ENCODE measurements at places on chromosomes 3 and 15.

DNA sequence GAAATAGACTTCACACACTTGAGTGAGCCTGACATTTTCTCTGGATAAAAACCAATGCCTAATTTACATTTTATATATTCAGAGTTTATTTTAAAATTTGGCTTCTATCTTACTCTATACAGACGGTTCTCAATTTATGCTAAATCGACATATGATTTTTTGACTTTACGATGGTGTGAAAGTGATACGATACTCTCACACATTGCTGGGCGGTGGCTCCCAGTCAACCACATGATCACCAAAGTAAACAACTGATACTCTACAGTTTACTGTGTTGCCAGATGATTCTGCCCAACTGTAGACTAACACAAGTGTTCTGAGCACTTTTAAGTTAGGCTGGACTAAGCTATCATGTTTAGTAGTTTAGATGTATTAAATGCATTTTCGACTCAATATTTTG is 25.1 kb upstream of the GADL1 start:
- no peak for DNase-seq

DNA sequence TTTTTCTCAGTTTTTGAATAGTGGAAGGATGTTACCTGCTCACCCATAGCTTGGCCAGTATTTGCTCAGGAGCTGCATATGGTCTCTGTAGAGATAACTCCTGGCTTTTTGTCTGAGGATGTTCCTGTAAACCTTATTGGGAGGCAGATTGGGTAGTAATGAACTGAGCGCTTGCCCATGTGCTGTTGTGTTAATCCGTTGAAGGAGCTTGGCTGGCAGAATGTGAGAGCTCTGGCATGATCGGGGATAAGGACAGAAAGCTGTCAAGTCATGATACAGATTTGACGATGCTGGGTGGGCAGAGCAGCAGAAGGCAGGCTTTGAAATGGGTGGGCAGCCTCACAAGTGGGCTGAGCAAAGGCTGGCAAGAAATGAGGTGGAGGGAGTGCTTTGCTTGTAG is 27.4 kb downstream of the SH3GL3 start:
- DNase-seq, result no peak

DNA sequence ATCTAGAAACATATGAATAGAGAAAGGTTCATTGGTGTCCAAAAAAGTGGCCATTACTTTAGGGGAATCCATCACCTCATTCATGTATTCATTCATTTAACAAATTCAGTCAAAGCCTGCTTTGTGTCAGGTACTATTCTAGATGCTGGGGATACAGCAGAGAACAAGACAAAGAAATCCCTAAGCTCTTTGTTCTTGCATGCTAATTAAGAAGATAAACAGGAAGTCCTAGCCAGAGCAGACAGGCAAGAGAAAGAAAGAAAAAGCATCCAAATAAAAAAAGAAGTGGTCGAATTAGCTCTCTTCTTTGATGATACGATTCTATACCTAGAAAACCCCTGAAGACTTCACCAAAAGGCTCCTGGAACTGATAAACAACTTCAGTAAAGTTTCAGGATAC is 12.4 kb upstream of the ZMAT3 start:
- DNase-seq, result no peak

GRCh38 chr3:39141171-39141995 is 12.0 kb downstream of the CSRNP1 start:
- DNase-seq, result no peak

DNA sequence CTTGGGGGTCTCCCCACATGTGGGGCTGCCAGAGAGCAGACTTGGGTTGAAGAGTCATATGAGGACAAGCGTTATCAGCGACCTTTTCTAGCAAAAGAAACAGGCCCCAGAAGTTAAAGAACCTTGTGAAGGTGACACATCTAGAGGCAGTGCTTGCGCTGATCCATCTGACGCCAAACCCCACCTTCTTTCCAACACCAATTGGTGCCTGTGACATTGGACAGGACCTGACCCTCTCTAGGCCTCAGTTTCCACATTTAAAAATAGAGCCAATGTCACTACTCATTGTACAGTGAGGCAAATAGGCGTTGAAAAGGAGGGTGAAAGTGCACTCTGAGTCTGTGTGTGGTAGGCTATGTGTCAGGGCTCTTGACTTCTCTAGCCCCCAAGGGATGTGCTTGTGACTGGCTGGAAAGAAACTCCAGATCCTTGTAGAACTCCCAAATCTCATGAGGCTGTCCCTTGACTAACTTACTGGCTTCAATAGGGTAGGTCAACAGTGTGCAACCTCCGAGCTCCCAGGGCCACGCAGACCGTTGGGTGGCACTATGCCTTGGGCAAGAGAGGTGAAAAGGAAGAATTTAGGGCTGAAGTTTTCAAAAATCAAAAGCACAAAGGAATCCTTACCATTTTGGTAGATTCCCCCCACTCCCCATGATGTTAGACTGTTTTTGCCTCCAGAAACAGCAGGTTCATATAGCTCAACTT is 666 bp upstream of the FAM219B start:
- DNase-seq, result no peak

DNA sequence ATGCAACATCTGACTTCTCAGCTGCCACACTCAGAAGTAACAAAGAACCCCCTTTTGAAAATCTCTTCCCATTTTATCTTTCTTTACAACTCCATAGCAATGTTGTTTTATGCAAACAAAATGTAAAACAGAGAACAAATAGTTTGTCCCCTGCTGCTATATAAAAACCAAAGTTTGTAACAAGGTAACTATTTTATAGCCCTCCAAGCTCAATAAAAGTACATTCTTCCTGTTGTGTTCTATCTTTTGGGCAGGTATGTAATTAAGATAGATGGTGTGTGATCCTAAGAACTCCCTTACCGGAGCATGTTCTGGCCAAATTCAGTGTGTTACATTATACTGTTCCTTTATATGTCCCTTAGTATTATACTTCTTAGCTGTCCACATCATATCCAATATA is 12.6 kb upstream of the CGNL1 start:
- no peak for DNase-seq

DNA sequence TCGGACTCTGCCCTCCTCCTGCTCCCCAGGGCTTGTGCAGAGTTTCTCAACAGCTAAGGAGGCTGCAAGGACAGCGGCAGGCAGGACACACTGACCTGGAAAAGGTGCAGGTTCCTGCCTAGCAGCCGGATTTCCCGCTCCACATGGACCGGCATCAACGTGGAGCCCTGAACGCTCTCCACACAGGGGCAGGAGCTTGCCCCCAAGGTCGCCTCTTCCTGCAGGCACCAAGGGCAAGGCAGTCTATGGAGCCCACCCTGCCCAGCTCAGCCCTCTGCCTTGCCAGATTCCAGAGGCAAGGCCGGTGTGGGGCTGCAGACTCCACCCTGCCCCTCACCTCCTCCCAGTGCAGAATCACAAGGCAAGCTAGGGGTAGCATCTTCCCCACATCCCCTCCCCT is 10.7 kb downstream of the PLXNB1 start:
- no peak for DNase-seq

DNA sequence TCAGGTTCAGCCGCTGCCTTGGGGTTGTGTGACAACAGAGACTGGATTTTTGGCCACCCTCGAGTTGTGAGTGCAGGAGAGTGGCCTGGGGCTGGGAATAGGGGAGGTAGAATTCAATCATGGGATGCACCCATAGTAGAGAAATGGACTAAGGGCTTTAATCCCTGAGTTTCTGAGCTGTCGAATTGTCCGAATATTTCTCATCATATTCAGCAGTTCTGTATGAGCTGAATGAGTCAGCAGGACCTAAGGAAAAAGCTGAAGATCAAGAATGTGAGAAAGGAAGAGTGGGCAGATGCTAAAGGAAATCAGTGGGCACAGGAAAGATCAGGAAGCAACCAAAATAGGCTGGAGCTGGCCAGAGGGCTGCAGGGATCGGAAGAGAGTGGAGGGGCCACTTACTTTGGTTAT is 44.4 kb upstream of the SACM1L start:
- DNase-seq, result no peak

DNA sequence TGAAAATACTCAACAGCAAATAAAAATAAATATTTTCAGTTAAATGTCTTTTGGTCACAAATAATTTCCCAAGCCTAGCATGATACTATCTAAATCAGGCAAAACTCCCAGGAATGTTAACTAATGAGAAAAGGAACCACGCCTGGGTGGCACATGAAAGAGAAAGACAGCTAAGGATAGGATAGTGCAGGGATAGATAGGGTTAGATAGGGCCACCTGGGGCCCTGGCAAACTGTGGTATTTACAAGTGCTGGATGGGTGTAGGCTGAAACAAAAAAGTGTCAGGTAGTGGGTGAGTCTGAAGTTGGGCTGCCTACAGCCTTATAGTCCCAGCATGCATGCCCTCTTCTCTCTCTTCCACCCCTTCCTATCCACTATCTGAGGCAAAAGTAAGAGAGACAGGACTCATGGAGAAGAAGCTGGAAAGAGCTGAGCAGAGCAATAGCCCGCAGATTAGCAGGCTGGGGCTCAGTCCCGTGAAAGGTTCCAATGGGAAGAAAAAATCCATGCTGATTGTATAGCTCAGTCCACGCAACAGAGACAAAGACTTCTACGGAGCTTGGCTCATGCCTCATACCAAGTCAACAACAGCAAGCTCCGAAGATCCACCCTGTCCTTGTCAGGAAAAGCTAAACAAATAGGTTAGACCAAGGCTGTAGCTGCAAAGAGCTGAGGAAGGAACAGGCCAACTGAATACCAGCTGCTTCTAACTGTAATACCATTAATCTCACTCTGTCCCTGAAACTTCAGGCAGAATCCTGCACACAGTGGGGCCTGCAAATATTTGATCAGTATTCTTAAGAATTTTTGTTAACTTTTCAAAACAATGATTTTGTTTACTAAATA is 342.1 kb upstream of the ATP11B start:
- DNase-seq, result no peak

DNA sequence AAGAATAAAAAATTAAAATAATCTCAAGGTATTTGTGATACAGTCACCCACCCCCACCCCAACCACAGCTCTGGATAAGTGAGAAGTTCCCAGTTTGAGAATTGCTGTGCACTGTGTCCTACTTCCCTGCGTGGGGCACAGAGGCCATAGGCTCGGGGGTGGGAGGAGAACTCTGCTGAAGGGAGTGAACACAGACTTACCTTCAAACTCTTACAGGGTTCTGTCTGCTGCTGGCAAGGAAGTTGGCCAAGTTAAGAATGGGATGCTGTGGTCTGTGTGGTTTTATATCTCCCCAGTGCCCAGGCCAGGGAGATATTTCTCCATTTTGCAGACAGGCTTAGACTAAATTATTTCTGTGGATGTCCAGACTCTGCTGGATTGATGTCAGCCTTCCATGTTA is 37.6 kb downstream of the SPTSSB start:
- DNase-seq, result no peak

GRCh38 chr3:67564008-67564407 is 90.4 kb downstream of the SUCLG2 start:
- DNase-seq, result no peak

GRCh38 chr3:46369675-46370132 is 1.0 kb upstream of the CCR5 start:
- DNase-seq, result no peak

GRCh38 chr15:33234020-33234461 is 39.5 kb upstream of the FMN1 start:
- DNase-seq, result no peak

- DNase-seq, result peak; percentile 50
Measured at GRCh38 chr3:155554777-155555451, 190.0 kb downstream of the PLCH1 start.

DNA sequence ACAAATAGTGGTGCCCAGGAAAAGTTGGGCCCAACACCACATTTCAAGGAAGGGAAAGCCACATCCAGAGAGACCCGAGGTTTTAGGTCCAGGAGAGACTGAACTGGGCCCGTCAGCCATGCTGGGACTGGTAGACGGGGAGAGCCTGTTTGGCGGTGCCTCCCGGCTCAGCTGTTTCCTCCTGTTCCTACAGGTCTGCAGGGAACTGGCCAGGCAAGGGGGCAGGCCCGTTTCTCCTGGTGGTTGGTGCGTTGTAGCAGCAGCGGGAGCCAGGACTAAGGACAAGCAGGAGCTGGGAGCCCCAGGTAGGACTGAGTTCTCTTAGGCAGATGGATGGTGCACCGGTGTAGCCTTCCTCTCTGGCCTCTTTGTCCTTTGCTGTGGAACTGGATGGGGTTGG is 3.9 kb downstream of the PRKCD start:
- no peak for DNase-seq

- DNase-seq, result no peak
Measured at GRCh38 chr15:28269097-28269496, 52.9 kb downstream of the HERC2 start.

Data from renal cortex interstitium (tissue), 15 donors.